C1 segment of cervical spinal cord (tissue), 14 donors: ENCODE measurements at places on chromosomes 2 and 18.

- DNase-seq, result no peak
Observed at GRCh38 chr2:33516456-33516995, 40.1 kb downstream of the RASGRP3 start.

DNA sequence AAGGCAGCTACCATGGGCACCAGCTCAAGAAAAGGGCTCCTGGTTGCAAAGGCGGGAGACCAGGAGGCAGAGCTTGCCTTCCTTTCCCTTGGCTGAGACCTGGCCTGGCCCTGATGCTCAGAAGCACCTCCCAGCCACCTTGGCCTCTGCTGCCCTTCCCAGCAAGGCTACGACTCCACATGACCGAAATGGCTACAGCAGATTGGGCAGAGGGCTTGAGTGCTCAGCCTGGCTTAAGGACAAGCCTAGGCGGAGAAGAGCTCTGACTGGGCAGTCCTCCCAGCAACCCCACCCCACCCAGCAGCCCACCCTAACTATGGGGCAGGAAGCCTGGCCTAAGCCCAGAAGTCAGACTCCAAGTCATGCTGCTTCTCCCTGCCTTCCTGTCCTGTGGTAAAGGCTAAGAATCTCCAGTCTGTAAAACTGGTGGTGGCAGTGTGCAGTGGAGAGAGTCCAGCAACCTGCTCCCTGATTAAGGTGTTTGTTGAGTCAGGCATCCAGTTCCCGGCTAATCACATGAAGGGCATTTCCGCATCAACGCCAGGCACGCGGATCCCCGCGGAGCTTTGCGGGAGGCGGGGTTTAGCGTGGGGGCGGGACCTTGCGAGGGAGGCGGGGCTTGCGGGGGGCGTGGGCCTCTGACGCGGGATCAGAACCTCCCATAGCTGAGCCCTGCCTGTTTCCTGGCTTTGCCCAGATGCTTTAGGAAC, 256.0 kb downstream of the BCL11A start:
- DNase-seq, result no peak

DNA sequence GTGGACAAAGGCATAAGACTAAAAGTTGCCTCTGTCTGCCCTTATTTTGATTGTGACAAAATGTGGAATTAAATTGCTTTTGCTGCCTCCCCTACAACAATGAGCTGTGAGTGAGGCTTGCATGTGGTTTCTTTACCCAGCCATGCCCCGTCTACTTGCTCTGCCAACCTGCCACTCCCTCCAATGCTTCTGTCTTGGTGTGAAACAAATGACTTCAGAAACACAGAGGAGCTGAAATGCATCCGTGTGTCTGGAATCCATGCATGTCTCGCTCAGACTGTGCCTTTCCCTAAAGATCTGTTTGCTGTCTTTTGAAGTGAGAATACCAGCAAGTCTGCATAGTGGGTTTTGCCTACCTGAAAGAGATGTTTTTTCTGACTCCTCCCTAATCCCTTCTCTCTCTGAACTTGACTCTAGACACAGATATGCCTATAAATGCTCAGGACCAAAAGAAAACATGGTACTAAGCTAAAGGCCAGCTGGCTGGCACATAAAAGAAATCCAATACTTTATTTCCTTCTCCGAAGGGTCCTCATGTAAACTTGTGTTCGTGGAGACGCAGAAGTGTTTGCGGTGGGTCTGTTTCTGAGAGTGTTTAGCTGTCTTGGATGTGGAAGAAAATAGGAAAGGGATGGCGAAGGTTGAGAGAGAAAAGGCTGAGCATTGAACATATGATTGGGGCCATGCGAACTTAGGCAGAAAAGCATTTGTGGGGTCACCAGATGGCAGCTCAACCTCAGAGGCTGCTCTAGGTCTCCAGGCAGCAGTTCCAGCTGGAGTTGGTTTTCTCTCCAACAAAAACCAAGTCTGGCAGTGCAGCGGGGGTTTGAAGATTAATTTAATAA, 120.5 kb downstream of the CCBE1 start:
- no peak for DNase-seq

DNA sequence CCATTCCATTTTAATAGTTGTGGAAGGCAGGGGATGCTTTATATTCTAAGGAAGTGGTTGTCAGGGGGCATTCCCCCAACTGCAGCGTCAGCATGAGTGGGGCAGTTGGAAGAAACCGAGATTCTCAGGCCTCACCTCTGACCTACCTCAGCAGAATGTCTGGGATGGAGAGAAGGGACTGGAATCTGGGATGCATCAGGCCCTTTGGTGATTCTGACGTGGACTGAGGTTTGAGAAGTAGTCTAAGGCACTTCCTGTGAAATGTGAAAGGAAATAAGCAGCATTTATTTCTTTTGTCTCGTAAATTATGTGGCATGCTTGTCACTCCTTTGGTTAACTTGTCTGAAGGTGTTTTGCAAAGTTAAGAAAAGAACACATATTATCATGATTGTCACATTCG, 540.7 kb upstream of the NETO1 start:
- no peak for DNase-seq

GRCh38 chr2:98216616-98217015, 129.6 kb upstream of the CNGA3 start:
- DNase-seq, result no peak

- DNase-seq, result no peak
Observed at GRCh38 chr2:217743407-217743806, 259.4 kb downstream of the TNS1 start.

- no peak for DNase-seq
Observed at GRCh38 chr2:70793450-70793849, 3.0 kb upstream of the FIGLA start.

- DNase-seq, result no peak
Observed at GRCh38 chr2:238350150-238350897, 30.0 kb downstream of the TRAF3IP1 start.

- no peak for DNase-seq
Observed at GRCh38 chr2:6909431-6910385, 7.5 kb upstream of the RNF144A start.

GRCh38 chr2:3578987-3579386, 3.9 kb downstream of the RPS7 start:
- no peak for DNase-seq

DNA sequence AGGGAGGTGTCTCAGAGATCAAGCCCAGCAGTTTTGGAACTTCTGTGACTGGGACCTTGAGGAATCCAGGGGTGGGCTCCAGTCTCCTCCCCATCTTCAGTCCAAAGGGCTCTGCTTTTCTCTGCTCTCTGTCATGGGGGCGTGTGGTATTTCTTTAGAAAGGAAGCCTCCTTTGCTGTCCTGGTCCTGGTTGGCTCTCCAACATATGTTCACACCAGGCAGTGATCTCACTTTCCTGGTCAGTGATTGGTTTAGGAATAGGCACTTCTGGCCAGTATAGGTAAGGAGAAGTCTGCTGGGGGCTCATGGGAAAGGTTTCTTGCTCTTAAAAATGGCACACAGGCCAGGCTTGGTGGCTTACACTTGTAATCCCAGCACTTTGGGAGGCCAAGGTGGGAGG, 115.5 kb upstream of the HAAO start:
- DNase-seq, result no peak

DNA sequence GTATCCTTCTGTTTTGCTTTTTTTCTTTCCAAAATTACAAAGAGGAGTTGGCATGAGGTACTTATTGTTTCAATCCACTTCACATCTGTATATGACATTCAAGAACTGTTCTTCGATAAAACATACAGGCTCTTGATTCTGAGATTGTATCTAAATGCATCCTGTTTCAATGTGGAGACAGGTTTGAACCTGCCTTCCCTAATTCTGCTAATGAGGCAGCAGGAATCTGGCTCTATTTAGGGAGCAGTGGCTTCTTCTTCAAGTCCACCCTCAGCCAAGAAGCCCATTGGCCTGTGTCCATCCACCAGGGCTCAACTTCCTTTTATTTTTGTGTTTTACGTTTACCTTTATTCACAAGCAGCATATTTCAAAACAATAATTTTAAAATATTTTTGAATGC, 84.8 kb upstream of the PIK3C3 start:
- DNase-seq, result no peak

- DNase-seq, result no peak
Observed at GRCh38 chr2:72109904-72110303, 37.8 kb downstream of the CYP26B1 start.

DNA sequence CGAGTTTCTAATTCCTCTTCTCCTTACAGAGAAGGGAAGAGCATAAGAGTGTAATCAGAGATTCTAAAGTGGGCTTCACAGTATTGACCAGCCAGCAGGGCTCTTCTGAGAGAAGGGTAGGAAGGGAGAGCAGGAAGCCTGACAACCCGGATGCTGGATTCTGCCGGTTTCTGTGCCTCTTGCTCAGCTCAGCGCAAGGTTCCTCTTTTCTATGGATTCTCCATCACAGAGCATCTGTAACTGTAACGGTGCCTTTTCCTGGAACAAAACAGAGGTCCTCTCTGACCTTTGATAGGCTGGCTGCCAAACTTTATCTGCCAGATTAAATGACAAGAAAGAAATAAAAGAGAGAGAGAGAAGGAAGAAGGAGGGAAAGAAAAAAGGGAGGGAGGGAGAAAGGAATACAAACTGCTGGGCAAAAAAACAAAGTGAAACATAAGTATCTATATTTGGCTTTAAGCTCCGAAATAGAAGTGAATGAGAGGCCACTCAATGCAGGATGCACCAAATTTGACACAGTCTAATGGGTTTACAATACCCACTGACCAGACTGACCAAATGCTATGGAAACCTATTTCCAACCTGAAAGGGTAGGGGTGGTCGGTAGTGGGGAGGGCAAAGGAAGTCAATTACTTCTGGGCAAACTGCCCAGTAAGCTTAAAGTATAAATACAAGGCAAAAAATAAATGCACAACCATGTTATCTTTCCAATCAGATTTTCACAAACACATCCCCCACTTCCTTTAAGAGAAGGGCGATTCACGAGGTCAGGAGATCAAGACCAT, 59.2 kb downstream of the PIEZO2 start:
- no peak for DNase-seq

DNA sequence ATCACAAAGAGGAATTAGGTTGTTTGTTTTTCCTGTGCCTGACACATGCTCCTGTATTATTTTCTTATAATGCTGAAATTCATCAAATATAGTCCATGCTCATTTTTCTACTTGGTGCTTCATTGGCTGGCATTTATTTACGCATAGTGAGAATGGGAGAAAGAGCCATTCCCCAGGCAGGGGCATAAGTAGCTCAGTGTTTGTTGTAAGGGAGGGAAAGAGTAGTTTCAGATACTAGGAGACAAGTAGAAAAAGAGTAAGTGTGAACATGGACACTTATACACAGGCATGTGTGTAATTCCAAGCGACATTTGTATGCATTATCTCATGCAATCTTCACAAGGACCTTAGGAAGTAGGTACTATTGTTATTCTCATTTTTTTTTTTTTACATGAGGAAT, 111.9 kb upstream of the UGP2 start:
- no peak for DNase-seq

- DNase-seq, result no peak
Observed at GRCh38 chr2:48251437-48252148, 278.4 kb upstream of the STON1 start.

DNA sequence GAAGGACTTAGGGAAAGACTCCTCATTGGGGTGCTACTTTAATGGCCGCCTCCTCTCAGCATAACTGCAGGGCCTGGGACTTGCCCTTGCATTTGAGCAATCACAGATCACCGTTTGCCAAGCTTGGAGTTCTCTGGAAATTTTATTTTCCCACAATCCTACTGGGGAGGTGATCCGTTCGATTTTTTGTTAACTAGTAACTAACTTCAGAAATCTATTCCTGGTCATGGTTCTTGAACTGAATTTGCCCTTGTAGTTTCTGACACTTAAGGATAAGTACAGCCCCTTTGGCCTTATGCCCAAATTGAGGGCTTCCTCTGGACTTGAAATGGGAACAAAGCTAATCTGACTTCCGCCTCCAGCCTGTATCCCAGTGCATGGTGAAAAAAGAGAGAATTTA, 60.5 kb upstream of the ST3GAL5 start:
- no peak for DNase-seq

DNA sequence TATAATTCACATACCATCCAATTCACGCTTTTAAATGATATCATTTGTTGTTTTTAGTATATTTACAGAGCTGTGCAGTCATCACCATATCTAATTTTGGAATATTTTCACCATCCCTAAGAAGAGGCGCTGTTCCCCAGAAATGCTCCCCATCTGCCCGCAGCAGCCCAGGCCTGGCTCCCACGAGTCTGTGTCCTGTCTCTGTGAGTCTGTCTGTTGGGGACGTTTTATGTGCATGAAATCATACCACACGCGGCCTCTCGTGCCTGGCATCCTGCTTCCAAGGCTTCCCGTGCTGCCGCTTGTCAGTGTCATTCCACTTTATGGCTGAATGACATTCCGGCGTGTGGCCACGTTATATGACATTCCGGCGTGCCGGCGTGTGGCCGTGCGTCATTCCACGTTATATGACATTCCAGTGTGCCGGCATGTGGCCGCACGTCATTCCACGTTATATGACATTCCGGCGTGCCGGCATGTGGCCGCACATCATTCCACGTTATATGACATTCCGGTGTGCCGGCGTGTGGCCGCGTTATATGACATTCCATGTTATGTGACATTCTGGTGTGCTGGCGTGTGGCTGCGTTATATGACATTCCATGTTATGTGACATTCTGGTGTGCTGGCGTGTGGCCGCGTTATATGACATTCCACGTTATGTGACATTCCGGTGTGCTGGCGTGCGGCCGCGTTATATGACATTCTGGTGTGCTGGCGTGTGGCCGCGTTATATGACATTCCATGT, 276.4 kb downstream of the TWIST2 start:
- DNase-seq, result no peak

GRCh38 chr2:68429311-68429826, 37.7 kb downstream of the FBXO48 start:
- no peak for DNase-seq

- no peak for DNase-seq
Observed at GRCh38 chr2:112149194-112149593, 11.0 kb downstream of the FBLN7 start.

GRCh38 chr2:46333912-46334311, 36.7 kb downstream of the EPAS1 start:
- DNase-seq, result no peak

- no peak for DNase-seq
Observed at GRCh38 chr2:146207901-146208300, 1636.9 kb upstream of the ACVR2A start.
